ENCODE measurements at places on chromosomes 16 and 17.

DNA sequence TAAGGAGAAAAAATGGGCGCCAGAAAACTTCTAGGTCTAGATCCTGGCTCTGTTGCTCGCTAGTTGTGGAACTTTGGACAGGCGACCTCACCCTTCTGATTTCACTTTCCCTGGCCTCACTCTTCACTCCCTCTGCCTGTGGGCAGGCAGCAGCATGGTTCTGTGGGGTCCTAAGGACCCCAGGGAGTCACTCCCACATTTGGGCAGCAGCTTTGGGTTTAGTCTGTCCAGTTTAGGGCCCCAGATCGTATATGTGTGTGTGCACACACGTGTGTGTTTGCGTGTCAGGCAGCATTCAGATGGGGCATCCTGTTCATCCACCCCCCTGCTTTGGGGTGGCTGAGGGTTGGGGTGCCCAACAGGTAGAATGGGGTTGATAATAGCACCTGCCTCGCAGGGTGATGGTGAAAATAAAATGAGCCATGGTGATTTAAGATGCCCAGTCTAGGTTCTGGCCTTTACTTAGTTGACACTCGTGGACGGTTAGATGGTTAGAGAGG, 102.2 kb downstream of the RAB11FIP4 start:
- DNase-seq, result peak; percentile 16

DNA sequence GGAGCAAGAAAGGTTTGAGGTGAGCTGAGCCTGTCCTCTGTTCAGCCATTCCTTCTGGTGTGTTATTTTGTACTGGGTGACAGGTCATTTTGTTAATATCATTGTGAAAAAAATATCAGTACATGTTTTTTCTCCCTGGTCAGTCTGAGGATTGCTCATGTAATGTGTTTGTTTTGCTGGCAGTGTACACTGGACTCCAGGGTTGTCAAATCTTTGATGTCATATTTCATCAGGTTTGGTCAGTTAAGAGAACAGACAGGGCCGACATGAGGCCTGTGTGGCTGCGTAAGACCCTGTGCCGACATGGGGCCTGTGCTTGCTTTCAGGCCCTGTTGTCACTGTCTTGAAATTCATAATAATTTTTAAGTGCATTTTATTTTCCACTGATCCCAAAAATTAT, 22.5 kb downstream of the CLUAP1 start:
- DNase-seq, result no peak

DNA sequence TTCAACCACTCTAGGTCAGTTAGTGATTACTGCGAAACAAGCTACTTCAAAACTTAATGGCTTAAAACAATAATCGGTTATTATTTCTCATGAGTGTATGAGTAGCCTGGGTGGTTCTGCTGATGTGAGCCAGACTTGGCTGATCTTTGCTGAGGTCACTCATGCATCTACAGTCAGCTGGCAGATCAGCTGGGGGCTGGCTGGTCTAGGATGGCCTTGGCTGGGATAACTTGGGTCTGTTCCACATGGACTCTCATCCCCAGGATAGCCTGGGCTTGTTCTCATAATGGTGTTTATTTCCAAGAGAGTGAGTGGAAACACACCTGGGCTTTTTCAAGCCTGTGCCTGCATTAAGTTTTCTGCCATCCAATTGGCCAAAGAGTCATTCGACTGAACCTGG, 13.0 kb downstream of the CCDC182 start:
- peak; percentile 63 for DNase-seq

DNA sequence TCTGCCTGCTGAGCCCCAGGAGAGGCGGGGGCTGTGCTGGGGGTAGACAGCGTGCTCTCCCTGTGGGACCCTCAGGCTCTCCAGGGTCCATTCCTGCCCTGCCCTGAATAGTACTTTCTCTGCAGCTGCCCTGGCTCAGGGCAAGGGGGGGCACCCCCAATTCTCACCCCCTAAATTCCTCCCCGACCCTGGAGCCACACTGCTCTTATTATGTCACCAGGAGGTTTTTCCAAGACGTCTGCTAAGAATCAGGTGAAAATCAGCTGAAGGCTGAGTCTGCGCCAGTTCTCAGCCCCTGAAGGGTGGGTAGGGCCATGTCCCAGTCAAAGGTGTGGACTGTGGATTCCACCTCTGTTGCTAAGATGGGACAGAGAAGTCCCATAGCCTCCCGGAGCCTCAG, 49.9 kb upstream of the MAP3K14 start:
- no peak for DNase-seq

Data from body of pancreas (tissue), 4 donors.